Activated CD4-positive, alpha-beta T cell treated with anti-CD3 and anti-CD28 coated beads, Interleukin-2, amount 10 ng/mL, durations not matched to agents 7 days and 5 days (primary cell): ENCODE measurements at places on chromosomes 12 and 14.

DNA sequence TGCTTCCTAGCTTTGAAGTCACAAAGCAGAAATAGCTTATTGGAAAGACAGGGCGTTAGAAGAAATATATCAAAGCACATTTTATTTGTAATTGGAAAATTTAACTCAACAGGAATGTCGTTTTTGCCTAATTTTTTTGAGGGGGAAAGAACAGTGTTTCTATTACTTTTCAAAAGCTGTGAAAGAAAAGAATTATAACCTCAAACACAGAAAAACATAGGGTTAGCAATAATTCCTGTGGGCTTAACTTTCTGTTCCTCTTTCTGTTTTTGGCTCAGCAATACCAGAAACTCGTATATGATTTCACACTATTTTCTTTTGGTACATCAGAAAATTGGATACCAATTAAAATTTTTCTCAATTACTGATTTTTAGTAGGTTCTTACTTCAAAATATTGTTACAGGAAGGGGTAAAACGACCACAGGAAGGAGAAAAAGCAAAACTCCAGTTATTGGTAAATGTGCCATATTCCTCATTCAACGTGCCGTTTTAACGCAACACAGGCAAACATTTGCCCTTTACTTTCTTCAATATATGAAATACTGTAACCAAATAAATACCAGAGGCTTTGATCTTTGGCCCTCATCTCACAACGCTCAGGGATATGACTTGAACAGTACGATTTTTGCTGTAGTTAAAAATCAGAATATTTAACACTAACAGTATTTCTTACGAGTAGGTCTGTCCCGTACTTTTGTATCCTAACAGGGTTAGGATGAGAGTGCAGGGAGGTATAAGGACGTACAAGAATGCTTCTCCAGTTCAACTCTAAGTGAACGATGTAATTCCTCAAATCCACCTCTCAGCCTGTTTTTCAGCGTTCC is 1.3 kb upstream of the RNU6-7 start:
- DNase-seq = no peak

DNA sequence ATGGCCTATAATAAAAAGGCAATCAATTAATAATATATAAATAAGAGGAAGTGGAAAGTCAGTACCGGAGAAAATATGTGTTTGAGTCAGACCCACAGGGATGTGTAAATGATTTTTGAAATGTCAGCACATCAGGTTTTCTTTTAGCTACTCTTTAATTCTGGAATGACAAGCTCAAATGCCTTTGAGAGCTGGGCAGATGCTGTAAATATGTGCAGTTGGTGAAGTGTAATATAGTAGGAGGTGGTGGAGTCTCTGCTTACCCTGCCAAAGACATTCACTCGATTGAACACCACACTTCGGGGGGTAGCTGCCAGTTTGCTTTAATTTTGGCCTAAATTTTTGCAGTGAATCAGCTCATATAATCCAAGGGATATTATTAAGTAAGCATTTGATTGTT is 93.0 kb downstream of the PLEKHA5 start:
- no peak for DNase-seq

DNA sequence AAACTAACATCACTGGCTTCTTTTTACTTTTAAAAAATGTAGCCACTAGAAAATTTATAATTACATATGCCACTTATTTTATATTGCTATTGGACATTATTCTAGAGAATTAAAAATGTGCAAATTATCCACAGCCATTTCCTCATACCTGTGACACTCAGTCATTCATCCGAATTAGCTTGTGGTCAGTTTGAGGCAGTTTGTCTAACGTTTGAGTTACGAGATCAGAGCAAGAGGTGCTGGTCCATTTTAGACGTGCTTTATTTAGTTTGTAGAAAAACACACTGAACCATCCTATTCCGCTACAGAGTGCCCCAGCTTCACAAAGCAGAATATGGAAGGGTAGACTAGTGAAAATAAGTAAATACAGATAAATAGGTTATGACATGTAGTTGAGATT is 513.0 kb downstream of the NRXN3 start:
- no peak for DNase-seq

DNA sequence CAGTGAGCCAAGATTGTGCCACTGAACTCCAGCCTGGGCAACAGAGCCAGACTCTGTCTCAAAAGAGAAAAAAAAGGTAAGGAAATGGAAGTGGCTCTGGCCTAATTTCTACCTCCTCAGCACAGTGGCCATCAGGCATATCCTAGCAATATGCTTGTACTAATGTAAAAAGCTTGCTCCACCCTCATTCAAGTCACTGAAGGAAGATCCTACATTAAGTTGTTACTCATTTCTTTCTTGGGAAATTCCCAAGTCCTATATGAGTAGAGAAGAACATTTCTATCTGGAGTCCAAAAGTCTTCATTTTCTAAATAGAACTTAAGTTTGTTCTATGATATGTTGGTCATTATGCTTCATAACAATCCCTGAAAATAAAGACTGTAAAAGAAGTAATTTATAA is 67.3 kb upstream of the HOXC13 start:
- DNase-seq = no peak

DNA sequence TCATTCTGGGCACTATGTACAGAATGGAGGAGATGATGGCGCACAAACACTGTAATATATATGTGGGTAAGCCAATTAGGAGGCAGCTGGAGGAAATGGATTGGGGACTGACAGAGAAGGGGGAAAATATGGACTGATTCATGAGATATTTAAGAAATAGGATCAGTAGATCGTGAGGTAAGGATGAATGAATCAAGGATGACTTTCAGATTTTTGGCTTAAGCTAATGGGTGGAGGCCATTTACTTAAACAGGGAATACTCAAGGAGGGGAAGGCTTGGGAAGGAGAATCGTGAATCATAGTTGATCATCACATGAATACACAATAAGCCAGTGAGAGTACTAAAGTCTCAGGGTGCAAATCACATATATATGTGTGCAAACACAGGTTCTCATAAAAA is 11.2 kb upstream of the GNPNAT1 start:
- no peak for DNase-seq

DNA sequence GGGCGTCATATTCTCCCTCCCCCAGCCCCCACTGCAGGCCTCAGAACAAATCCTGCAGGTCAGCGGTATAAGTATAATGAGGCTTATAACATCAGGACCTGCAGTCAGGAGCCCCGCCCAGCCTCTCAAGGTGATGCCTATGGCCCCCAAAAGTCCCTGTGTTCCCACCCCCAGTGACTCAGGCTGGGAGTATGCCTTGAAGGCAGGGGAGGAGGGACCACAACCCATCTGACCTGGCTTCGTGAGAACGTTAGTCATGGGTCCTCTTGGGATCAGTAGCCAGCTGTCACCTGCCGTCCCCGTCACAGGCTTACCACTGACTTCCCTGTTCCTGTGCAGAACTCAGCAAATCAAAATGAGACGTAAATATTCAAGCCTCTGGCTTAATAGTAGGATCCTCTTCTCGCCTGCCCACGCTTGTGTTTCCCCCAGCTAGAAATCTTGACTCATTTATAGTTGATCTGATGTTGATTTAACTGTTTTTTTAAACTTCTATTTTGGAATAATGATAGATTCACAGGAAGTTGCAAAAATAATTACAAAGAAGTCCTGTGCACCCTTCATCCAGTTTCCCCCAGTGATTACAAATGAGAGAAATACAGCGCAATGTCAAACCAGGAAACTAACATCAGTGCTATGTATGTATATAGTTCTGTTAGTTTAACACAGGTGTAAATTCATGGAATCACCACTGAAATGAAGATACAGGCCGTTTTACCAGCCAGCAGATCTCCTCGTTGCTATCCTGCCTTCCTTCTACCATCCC is 107.5 kb downstream of the ADGRD1 start:
- DNase-seq = no peak

- DNase-seq = no peak
Measured at GRCh38 chr14:81298122-81298521, 77.4 kb upstream of the GTF2A1 start.

DNA sequence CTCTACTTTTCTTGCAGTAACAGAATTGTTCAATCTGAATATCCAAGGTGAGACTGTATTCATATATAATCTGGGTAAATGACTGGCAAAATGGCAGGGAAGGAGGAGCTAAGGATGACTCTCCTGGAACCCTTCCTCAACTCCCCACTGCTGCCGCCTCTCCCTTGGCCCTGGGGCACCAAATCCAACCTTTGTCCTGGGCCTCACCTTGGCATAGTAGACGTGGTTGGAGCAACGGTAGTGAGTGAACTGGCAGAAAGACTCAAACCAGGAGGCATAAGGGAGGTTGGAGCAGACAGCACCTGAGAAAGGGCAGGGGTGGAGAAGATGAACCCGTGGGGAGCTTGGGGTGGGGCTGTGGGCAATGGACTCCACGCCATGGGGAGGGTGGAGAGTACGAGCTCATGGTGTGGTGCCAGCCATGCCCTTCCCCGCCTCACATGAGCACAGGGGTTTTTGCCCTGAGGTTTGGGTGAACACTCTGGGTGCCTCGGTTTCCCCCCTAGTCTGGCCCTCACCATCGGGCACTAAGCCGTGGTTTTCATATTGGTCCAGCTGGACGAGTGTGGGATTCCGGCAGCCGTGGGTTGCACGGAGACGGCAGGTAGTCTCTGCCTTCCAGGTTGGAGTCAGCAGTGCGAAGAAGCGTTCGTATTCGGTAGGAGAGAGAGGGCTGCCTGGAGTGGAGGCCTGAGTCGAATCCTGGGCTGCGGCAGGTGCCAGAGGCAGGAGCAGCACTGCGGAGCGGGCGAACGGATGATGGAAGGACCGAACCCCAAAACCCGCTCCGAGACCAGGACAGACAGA is 753 bp downstream of the ACRBP start:
- DNase-seq = no peak

- DNase-seq = no peak
Measured at GRCh38 chr12:124847113-124848074, 16.3 kb downstream of the SCARB1 start.

GRCh38 chr14:79204591-79204990 is 1006.7 kb downstream of the DIO2 start:
- no peak for DNase-seq

DNA sequence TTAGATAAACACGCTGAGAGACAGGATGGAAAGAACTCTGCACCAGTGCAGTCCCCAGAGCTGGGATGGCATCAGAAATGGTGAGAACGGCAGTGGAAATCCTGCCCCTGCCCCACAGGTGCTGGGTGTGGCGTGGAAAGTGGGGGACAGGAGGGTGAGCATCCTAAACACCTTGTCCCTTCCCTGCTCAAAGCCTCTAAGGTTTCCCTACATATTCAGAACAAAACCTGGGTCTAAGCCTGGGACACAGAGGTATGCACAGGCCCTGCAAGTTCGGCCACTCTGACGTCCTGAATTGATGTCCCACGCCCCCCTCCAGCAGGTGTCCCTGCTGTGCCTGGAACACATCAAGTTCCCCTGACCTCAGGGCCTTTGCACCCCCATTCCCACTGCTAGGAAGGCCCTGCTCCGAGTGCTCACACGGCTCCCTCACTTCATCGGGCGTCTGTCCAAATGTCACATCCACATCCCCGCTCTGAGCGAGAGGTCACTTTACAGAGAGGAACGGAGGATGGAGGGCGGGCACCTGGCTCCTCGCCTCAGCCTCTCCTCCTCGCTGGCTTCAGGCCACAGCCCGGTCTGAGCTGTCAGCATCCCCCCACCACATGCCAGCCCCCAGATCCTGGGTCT is 38.5 kb upstream of the SFSWAP start:
- DNase-seq = no peak

DNA sequence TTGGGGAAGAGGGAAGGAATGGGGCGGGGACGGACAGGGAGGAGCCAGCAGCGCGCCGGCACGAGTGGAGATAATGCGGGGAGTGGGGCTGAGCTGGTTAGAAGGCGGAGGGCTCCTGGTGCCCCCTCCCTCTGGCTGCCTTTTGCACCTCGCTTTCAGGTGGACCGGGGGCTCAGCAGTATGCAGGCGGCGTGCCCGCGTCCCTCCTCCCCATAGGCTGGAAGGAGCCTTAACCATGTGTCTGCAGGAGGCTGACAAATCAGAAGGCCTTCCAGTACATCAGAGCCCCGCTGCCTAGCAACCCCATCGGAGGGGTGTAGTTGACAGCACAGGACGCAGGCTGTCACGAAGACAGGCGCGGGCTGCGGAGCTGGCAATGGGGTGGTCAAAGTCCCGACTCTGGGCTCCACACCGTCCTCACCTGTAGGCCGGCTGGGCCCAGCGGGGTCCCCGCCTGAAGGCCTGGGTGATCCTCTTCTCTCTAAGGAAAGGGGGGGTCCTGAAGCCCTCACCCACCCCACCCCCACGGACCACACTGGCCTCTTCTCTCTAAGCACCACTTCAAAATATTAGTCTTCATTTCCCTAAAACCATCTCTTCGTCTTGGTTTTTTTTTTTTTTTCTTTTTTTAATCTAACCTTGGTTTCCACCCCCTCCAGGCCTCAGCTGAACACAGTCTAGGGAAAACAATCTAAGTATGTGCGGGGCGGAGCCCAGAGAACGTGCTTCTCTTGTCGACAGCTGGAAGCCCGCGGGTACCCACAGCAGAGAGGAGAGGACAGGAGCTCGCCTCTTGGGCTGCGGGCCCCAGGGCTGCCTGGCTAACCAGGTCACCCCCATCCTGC is 44.5 kb downstream of the KDM2B start:
- DNase-seq = peak; percentile 60

DNA sequence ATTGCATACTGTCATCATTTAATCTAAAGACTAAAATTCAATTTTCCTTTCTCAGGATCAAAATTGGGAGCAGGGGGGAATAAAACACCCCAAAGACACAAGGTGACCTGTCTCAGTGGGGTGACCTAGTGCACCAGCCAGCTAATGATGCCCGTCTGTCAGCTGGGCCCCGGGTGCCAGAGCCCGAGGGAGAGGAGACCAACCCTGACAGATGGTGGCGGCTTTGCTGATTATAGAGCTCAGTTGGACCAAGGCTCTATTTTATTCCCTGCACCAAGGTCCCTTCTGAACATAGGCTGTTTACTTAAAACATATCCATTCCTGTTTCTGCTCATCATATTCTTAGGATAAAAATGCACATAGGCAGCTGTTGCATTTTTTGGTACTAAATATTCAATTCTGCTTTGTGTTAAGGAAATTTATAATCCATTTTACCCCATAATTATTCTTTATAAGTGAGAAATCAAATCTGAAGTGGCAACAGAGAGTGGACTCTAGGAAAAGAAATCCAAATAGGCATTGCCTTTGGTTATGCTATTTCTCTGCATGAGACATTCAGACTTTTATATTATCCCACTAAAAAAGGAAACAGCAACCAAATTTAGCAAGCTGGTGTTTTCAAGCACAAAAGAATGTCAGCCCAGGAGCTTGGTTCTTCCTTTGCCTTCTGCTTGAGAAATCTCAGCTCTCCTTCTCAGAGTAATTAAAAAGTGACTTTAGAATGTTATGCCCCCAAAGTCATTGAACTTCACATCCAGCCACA is 96.8 kb upstream of the IFNG-AS1 start:
- DNase-seq = no peak
